ENCODE measurements at places on chromosomes 16 and 17.

GRCh38 chr16:74700116-74700437 lies 585 bp downstream of the MLKL start:
- peak; percentile 13 for DNase-seq

DNA sequence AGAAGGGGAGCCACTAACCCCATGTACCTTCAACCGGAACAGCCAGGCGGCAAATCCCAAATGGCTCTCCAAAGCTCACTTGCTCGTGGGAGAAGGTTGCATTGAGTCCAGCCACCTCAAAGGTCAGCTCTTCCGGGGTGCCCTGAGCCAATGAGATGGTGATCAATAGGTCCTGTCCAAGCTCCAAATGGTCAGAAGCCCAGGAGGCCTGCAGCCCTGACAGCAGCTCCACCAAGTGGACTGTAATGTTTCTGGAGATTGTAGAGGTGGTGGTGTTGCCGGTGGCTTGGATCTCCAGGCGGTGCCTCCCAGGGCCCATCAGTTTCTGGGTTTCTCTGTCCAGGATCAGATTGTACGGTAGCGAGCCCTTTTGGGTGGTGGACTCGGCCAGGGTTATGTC lies 39.9 kb upstream of the BCO1 start:
- no peak for DNase-seq

- DNase-seq: peak; percentile 2
Observed at GRCh38 chr16:35339337-35339736, 1879.9 kb downstream of the TP53TG3F start.

DNA sequence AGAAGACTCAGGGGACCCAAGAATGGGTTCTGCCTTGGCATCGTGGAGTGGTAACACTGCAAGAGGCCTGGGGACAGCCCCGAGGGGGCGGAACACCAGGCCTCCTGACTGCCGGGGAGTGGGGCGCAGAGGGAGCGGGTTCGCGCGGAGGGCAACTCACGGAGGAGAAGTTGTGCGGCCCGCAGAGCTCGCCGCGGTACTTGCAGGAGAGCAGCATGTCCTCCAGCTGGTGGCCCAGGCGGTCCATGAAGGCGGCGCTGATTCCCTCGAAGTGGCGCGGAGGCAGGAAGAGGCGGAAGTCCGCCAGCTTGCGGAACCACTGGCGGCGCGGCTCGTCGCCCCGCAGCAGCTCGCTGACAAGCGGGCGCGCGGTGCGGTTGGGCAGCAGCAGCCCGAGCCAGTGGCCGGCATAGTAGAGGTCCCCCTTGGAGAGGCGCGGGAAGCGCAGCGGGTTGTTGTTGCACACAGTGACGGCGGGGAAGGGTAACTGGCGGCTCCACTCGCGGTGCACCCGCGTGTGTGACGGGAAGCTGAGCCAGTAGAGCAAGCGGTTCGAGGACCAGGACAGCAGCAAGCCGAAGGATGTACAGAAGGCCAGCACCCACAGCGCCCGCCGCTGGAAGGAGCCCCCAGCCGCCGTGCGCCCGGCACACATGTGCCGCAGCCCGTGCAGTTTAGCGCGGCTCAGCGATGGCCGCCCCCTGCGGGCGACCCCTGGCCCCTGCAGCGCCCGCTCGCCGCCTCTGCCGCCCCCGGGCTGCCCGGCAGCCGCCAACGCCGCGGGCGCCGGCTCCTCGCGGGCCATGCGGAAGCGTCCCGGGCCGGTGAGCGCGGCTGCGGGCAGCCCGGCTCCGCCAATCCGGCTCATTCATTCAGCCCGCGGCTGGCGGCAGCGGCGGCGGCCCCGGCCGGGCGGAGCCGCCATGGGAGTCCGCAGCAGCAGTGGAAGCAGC lies 1.6 kb downstream of the ASIC2 start:
- DNase-seq: peak; percentile 28

- peak; percentile 74 for DNase-seq
Observed at GRCh38 chr17:35849469-35850348, 19.0 kb downstream of the HEATR9 start.

- DNase-seq: no peak
Observed at GRCh38 chr17:57338257-57338914, 82.1 kb downstream of the MSI2 start.

DNA sequence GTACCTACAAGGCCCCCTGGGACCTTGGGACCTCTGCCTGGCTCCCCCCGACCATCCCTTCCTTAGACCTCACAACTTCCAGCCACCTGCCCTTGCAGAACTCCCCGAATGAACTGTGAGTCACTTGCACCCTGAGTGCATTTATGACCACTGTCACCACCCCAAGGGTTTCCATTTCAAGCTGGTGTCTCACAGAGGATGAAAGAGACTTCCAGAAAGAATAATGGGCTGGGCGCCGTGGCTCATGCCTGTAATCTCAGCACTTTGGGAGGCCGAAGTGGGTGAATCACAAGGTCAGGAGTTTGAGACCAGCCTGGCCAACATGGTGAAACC lies 124.5 kb upstream of the CIBAR2 start:
- peak; percentile 71 for DNase-seq

GRCh38 chr17:79602621-79603020 lies 8.2 kb downstream of the RBFOX3 start:
- DNase-seq: no peak

DNA sequence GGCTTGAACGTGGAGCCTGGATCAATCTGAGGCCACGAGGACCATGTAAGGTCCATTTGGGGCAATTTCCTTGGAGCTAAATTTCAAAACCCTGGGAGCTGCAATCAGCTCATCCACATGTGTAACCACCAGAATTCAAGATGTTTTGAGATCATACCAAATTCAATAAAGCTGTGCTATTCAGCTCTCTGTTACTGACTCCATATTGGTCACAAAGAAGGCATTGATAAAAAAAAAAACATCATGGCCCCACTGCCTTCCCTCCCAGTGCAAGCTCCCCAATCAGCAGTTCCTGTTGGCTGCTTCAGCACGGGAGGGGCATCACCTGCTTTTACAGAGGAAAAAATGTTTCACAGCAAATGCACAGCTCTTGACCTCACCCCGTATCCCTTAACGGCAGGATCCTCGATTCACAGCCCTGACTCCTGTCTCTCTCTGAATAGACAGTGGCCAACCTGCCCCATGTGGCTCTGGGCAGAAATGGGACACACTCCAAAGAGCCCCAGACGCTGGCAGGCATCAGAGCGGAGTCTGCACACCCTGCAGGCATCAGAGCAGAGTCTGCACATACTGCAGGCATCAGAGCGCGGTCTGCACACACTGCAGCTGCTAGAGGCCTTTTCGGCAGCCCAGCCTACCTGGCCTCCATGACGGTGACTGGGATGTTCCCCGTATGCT lies 37.1 kb downstream of the FANCA start:
- DNase-seq: no peak

- DNase-seq: no peak
Observed at GRCh38 chr17:31538080-31538762, 146.7 kb downstream of the RAB11FIP4 start.

- DNase-seq: no peak
Observed at GRCh38 chr16:82231008-82231787, 61.2 kb upstream of the MPHOSPH6 start.

GRCh38 chr17:66507982-66508760 lies 205.8 kb downstream of the PRKCA start:
- DNase-seq: no peak

DNA sequence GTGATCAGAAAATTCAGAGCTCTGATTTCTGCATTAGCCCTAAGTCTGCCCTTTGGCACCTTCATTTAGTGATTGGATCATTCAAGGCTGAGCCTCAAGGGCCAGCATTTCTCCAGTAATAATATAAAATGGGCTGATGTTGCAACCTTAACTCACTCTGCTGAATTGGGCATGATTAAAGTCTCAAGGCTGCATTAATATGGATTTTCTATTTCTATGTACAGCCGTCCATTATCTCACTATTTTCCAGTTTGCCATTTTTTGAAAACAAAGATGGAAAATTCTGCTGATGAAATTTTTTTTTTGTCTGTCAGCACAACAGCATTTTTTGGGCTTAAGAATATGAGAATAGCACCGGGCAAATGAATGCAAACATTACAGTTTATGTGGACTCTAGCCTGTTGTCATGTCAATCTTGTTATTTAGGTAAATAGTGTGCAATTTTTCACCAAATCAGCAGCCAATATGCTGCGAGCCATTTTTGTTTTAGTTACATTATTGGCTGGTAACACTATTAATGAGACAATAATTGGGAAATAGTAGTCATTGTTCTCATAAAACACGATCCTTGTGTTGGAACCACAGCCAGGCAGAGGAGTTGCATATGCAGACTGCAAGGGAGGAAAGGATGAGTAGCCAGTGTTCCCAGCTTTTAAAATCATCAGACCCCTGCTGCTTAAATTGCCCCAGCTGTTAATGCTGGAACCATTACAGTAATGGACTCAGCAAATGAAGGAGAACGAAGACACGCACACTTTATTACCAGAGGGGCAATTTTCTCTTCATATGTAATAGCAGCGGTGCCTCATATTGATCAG lies 10.5 kb downstream of the FTO start:
- peak; percentile 55 for DNase-seq

GRCh38 chr17:65184235-65184959 lies 47.2 kb downstream of the RGS9 start:
- no peak for DNase-seq

DNA sequence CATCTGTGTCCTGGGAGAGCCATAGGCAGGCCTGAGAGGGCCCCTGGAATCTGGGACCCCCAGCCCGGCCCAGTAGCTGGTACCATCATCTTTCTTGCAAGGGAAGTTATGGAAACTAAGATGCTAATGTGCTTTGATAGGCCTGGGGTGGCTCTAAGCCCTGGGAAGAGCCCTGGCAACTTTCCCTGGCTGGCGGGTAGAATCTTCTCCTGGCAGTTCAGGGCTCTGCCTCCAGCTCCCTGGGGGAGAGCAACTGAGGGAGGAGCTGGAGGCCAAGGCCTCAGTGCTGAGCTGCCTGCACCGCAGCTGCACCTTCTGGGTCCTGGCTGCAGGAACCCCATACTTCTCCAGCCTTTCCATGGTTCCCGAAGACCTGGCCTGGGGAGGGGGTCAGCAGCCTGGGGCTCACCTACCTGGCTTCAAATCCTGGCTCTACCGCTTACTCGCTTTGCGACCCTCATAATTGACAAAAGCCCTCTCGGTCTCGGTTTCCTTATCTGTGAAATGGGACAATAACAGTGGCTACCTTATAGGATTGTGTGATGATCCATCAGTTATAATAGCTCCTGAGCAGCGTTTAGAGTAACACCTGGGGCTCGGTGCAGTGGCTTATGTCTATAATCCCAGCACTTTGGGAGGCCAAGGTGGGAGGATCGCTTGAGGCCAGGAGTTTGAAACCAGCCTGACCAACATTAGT lies 333.7 kb downstream of the SEC14L1 start:
- DNase-seq: peak; percentile 61

DNA sequence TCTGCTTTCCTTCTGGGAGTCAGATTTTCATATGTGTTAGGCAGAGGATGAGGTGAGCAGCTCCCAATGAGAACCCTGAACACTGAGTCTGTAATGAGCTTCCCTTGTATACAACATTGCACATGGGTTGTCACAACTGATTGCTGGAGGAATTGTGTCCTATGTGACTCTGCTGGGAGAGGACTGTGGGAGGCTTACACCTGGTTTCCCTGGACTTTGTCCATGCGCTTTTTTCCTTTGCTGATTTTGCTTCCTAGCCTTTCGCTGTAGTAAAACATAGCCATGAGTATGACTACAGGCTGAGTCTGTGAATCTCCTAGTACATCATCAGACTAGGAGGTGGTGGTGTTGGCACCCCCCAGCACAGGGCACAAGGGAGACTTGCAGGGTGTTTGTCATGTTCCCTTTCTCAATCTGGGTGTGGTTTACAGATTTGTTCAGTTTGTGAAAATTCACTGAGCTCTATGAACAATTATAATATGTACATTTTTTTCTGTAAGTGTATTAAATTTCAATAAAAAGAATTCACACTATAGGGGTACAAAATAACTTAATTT lies 1.7 kb upstream of the PLK1 start:
- peak; percentile 77 for DNase-seq

Data from fibroblast of mammary gland (primary cell).